ENCODE measurements at places on chromosomes 11 and 22.

GRCh38 chr11:82883853-82884252, 16.4 kb downstream of the PRCP start:
- no peak for DNase-seq

DNA sequence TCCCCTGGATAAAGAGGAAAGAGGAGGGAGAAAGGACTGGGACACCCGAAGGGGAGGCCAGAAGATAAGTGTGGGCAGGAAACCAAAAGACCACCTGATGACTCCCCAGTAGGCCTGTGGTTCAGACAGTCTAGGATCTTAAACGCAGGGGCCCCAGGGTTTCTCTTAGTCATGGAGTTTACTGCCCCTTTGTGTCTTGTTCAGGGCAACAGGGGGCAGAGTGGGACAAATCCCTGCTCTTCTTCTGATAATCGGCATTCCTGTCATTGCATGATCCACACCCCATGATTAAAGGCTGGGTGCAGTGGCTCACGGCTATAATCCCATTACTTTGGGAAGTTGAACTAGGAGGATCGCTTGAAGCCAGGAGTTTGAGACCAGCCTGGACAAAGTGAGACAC, 4.7 kb upstream of the TMPRSS13 start:
- peak; percentile 74 for DNase-seq

DNA sequence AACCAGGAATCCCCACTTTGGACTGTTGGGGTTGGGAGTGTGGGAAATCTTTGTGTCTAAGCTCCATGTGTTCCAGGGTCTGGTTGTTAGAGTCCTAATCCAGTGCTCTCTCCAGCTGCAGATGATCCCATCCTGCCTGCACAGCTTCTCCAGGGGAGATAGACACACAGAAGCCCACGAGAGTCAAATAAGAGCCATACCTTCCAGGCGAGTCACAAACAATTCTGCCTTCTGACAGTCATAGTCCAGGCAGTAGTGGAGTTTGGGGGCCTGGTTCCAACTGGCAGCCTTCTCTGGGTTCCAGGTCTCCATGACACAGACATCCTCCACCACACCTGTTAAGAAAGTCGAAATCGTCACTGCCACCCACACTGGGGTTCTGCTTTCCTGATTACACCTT, 32.1 kb downstream of the SYT13 start:
- no peak for DNase-seq

- no peak for DNase-seq
These were observed 112.7 kb downstream of the FAR1 start for GRCh38 chr11:13781153-13781552.

- no peak for DNase-seq
These were observed 690.1 kb downstream of the METTL15 start for GRCh38 chr11:28798286-28798685.

- no peak for DNase-seq
These were observed 5.5 kb downstream of the C11orf16 start for GRCh38 chr11:8927233-8927632.

All from WERI-Rb-1 (cell line).